Myocyte (in vitro differentiated cells): ENCODE measurements at places on chromosomes 16 and 17. TPM values are rescaled to one million over a fixed set of nuclear protein-coding genes. Genes with fewer than 3 reads are reported as not detected.

DNA sequence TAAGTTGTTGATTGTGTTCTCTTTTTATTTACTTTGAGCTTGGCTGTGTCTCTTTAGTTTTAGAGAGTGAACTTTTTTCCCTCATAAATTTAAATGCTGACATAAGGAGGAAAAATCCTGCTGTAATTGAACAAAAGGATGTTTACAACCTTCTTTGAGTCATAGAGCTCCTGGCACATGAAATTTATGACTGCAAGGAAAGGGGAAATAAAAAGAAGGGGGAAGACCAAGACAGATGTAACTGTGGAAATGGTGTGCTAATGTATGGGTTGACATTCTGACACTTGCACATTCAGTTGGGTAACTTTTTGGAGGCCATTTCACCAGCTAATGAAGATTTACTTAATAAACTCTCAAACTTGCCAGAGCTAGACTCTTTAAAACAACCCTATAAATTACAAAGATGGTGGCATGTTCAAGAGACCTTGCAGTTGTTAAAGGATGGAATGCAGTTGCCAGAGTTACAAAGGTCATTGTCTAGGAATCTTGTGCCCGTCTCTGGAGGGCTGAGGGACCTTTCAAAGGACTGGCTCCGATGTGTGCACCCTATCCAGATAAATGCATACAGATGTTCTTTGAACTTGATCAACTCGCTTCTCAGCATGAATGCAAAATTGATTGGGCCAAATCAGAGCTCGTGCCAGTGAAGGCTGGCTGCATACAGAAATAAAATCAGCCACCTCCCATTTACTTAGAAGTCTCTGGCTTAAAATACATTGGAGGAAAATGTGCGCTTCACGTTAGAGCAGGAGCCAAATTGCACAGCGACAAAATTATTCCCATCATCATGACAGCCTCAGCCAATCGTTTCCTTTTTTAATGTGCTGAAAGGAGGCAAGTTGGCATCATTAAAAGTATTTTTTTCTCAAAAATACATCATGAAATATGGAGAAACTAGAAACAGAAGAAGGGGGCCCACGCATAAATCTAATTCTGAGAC is 289.0 kb upstream of the XYLT1 start:
- DNase-seq, result no peak

- DNase-seq, result no peak
These were observed 72.8 kb downstream of the CACNG3 start for GRCh38 chr16:24328835-24329452.

DNA sequence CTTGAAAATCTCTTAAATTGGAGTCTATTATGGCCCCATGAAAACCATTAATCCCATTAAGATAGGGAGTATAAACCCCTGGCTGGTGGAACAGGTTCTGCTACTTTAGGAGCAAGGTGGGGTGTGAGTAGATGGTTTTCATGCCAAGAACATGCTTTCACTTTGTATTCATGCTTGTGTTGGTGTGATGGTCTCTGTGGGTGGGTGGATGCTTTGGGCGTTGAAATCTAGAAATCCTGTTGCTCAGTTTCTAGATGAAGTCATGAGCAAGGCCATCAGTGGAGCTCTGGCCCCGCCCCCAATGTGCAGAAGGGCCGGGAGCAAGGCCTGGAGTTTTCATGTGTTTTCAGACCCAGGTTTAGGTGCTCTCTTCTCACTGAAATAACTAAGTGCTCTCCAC is 20.1 kb downstream of the PLD6 start:
- DNase-seq, result no peak

GRCh38 chr16:67441271-67441753 is 10.4 kb downstream of the HSD11B2 start:
- peak; percentile 99 for DNase-seq

- DNase-seq, result no peak
These were observed 13.4 kb downstream of the HSPB9 start for GRCh38 chr17:42135664-42136653.

GRCh38 chr16:49875806-49876715 is 20.1 kb upstream of the ZNF423 start:
- no peak for DNase-seq

DNA sequence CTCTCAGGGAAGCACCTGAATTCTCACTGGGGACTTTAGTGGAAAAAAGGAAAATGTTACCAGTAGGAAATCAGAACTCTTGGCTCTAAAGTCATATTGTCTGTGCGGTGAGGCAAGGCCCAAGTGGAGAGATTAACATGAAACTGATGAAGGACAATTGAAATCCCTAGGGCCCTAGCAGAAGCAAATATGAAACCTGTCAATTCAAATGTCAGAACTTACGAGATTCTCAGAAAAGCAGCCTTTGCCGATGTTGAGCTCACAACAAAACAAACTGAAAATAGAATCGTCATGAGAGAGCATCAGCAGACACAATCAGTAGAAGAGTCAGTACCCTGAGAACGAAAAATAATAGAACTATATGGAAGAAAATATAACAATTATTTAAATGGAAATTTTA is 108.8 kb downstream of the ELAC2 start:
- no peak for DNase-seq

GRCh38 chr16:4378161-4378666 is 6.6 kb downstream of the VASN start:
- no peak for DNase-seq

GRCh38 chr16:1341495-1342420 is 8.3 kb downstream of the BAIAP3 start:
- no peak for DNase-seq

- DNase-seq, result no peak
These were observed 53.8 kb downstream of the IRX6 start for GRCh38 chr16:55377840-55378239.

- DNase-seq, result no peak
These were observed 2.1 kb downstream of the MYH2 start for GRCh38 chr17:10547351-10547750.

DNA sequence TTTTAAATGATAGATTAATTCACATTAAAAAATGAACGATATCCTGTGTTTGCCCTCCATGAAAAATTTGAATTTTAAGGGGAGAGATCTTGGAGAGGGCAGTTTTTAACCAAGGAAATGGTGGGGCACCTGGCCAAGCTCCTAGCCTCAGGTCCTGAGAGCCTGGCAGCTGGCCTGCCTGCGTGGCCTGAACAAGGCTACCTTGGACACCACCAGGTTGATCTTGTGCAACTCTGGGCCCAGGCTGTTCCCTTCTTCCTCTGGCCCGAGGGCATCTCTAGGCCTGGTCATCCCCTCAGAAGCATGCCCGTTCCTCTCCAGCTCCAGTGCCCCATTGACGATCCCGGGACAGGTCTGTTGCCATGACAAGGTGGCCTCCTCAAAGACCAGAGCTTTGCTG is 33.4 kb upstream of the LONP2 start:
- DNase-seq, result no peak

DNA sequence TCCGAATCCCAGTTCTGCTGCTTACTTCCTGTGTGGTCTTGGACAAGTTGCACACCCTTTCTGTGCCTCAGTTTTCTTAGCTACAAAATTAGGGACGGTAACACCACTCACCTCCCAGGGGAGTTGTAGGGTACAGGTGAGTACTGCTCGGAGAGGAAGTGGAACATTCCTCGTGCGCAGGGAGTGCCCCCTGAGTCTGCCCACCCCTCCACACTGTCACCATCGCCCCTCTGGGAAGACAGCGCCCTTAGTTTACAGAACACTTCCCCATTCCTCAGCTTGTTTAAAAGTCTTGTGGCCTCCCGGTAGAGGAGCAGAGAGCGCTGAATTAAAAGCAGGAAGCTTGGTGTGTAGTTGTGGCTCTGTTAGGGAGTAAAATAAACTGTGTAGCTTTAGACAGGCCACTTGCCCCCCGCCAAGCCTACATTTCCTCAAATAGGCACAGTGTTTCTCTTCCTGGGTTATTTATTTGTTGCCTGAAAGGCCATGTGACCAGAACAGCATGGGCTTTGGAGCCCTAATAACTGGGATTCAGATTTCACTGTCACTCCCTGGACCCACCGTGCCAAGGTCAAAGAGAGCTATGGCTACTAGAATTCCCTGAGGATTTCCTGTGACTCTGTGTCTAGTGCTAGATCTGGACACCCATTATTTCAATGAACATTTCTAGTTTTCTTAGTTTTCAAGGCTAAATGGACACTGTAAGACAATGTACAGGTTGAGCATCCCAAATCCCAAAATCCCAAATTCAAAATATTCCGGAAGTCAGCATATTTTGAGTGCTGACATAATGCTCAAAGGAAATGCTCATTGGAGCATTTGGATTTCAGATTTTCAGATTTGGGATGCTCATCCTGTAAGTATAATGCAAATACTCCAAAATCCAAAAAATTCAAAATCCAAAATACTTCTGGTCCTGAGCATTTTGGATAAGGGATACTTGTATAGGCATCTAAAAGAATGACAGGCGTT is 372.5 kb downstream of the SNX29 start:
- peak; percentile 57 for DNase-seq

DNA sequence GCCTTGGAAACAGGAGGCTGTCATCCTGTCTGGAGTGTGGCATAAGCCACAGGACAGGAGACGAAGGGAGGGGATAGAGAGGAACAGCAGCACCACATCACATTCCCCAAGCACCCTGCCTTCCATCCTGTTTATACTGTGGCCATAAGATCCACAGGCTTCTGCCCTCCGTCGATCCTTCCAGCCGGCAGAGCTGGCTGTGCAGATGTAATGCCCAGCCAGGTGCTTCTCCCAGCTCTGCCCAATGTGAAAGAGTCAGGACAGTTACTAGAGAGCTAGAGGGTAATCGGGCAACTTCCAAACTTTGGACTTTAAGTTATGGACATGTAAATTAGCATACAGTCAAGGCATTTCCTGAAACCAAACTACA is 368.4 kb downstream of the SOX9 start:
- no peak for DNase-seq

Gene SMTNL2
- 0.08 and 0.10 TPM in 2 replicates for total RNA-seq

Gene CIBAR2
- not detected in 2 replicates for total RNA-seq

Gene CA7
- 3.4 and 4.2 TPM in 2 replicates for total RNA-seq

Gene BLMH
- 19.8 and 24.1 TPM in 2 replicates for total RNA-seq

Gene LGALS9B
- total RNA-seq, result not detected in 2 replicates

Gene NIP7
- 20.5 and 22.9 TPM in 2 replicates for total RNA-seq

Gene KRTAP4-9
- not detected in 2 replicates for total RNA-seq

Gene AARS1
- 91.5 and 92.1 TPM in 2 replicates for total RNA-seq

Gene TPSB2
- total RNA-seq, result not detected in 2 replicates
